ENCODE measurements at places on chromosomes 12 and 14.

GRCh38 chr14:103169954-103170353 is 46.7 kb downstream of the TNFAIP2 start:
- DNase-seq = no peak

DNA sequence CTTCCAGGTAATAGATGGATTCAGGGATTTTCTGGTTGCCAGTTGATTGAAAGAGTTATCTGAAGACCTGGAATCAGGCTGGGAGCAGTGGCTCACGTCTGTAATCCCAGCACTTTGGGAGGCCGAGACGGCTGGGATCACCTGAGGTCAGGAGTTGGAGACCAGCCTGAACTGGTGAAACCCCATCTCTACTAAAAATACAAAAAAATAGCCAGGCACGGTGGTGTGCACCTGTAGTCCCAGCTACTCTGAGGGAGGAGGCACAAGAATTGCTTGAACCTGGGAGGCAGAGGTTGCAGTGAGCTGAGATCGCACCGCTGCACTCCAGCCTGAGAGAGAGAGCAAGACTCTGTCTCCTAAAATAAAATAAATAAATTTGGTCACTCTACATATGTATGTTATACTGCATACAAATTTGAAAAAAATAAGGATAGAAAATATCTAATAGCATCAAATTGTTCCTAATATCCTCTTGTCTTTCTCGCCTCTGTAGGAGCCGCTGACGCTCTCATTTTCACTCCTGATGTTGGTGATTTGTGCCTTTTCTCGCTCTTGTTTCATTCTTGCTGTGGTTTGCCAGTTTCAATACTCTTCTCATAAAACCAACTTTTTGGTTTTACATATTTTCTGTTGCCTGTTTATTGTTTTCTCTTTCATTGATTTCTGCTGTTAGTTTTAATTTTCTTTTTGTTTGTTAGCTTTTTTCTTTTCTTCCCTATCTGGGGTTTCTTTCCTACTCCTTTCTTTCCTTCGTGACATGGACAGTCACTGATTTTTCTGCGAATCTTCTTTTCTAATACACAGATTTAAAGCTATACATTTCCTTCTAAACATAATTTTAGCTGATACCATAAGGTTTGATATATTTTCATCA is 23.8 kb upstream of the PLD4 start:
- DNase-seq = no peak

DNA sequence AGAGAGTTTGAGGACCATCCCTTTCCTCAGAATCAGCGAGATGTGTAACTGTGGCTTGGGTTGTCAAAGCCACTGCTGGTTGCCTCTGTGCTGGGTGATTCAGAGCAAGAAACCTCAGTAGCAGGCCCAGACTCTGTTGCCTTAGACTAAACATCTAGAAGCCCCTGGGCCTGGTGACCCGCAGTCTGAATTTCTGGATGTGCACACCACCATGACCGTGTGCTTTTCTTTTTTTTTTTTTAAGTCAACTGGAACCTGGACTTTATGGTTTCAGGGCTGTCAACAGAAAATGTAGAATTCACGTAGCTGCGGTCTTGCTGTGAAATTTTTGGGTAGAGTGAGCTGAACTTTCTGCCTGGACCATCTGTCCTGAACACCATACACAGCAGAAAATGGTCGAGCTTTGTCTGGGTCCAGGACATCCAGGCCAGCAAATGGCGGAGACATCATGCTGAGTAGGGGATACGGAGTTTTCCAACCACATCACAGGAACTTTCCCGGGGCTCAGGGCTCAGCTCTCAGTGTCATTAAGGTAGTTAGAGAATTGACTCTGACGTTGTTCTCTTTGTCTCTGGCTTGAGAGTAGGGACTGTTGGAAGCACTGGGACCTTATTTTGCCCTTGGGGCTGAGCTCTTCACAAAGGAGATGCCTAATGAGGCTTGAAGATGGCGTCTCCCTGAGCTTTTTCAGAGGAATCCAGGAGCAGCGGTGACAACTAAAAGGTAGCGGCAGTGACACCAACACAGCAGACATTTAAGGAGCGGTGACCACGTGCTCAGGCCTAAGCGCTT is 23.0 kb upstream of the BATF start:
- no peak for DNase-seq

DNA sequence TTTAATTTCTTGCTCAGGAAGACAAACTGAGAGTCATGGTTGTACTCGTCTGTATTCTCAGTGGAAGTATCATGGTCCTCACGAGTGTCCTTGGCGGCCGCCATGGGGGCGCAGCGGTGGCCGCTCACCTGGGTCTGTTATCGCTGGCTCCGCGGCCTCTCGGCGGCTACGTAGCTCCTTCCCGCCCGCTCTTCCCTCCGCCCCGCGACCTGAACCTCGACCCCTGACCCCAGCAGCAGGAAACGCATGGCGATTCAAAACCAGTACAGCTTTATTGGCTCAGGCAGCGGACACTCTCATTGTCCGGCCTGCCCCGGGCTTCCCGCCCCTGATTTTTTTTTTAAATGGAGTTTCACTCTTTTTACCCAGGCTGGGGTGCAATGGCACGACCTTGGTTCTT is 80.8 kb downstream of the E2F7 start:
- no peak for DNase-seq

DNA sequence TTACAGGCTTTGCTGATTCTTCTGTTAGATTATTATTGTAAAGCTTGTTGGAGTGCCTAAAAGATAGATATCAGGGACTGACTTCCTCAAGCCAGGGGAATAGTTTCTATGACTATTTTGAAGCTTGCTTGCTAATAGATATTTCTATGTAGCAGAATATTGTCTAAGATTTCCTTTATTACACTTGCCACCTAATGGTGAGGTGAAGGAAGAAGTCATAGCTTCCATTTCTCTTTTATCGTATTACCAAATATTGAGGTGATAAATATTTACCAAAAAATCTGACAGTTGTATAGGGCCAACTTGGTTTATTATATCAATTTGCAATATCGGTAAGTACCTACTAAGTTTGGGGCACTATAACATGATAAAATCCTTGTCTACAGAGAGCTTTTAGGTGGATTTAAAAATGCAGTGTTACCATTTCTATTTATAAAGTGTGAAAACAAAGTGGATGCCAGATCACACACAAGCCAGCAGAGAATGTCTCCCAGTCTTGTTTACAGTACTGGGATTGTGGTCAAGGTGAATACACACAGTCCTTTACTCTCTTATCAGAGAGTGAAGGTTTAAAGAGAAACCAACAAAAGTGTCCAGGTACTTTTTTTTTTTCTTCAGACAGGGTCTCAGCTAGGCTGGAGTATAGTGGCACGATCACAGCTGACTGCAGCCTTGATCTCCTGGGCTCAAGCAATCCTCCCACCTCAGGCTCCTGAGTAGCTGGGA is 137.9 kb downstream of the IGF1 start:
- DNase-seq = no peak

DNA sequence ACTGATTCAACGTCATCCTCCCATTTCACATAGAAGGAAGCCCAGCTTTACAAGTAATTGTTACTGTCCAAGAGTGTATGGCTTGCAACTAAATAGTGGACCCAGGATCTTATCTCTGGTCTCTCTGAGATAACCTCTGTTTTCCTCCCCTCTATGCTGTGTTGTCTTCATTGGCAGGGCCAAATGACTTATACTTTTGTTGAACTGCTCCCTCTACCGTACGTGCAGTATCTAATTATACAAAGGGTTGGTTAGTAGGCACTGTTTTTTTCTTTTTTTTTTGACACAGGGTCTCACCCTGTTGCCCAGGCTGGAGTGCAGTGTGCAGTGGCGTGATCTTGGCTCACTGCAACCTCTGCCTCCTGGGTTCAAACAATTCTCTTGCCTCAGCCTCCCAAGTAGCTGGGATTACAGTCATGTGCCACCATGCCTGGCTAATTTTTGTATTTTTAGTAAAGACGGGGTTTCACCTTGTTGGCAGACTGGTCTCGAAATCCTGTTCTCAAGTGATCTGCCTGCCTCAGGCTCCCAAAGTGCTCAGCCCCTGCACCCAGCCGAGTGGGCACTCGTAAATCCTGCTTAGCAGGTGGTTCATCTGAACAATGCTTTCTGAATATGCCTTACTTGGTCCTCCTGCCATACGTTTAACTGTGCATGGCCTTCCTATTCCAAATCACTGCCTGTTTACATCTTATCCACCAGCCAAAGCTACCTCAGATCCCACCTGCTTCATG is 162.1 kb downstream of the ADCK1 start:
- DNase-seq = no peak

- no peak for DNase-seq
Observed at GRCh38 chr12:6171409-6172015, 28.7 kb upstream of the CD9 start.

DNA sequence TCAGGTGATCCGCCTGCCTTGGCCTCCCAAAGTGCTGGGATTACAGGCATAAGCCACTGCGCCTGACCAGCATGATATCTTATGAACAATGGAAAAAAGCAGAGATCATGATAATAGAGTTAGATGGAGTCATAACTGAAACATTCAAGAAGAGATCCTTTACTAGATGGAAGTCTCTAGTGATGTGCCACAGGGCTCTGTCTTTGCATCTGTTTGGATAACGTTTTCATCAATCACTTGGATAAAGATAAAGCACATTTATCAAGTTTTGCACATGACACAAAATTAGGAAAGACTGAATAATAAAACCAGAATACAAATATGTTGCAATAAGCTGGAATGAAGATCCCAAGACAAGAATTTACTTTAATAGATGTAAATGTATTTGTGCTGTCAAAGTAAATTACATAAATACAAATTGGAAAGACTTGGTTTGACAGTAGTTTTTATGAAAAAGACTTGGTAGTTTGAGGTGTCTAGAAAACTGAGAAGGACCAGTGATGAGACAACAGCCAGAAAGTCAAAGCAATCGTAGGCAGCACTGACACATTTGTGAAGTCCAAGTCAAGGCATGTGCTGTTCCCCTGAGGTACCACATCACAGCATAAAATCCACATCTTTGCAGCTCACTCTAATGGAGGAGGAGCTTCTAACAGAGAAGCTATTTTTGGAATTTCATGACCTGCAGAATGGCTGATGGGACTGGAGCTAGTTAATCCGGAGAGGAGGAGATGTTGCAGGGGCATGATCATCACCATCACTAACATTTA is 28.5 kb downstream of the GPRC5A start:
- DNase-seq = no peak

DNA sequence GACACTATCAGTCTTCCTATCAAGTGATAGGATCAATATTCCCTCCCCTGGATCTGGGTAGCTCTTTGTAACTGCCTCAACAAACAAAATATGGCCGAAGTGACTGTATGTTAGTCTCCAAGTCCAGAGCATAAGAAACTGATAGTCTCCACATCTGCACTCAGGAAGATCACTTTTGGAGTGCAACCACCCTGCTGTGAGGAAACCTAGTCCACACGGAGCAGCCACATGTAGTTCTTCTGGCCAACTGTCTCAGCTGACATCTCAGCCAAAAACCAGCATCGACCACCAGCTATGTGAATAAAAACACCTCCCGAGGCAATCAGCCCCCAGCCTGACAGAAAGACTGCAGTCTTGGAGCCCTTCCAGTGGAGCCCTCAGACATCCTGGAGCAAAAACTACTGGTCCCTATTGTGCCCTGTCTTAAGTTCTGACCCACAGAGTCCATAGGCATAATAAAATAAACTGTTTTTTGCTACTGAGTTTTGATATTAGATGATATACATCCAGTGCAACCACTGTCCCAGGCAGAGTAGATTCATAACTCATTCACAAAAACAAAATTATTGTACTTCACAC is 143.8 kb downstream of the MED13L start:
- no peak for DNase-seq

- no peak for DNase-seq
Observed at GRCh38 chr12:19410211-19410610, 29.1 kb upstream of the AEBP2 start.

DNA sequence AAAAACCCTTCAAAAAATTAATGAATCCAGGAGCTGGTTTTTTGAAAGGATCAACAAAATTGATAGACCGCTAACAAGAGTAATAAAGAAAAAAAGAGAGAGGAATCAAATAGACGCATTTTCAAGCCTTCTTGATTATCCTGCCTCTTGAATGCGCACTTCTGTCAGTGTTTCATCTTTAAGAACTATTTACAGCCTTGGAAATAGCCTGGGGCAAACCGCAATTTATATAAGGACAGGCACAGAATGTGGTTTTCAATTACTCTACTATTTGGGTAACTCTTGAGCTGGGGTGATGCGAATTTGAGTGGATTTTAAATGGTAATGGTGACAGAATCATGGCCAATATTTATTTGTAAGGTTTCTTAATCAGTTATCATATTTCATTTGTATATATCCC is 179.1 kb upstream of the OTX2 start:
- DNase-seq = no peak

GRCh38 chr12:93572712-93573551 is 457 bp downstream of the SOCS2 start:
- DNase-seq = peak; percentile 75

DNA sequence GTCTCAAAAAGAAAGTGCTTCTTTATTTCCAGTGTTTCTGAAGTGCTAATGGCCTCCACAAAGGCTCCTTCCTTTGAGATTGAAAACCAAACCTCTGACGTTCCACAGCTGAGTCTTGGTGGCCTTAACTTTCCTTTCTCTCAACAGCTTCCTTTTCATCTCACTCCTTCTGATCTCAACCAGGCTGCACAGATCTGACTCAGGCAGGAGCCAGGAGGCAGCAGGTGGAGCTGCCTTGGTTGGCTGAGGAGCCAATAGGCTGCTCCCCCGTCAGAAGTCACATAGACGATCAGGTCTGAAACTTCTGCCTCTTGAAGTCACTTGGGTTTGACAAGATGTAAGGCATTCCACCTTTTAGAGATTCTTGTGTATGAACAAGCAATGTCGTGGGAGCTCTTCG is 9.1 kb upstream of the KCNA5 start:
- DNase-seq = no peak

- no peak for DNase-seq
Observed at GRCh38 chr12:5442251-5443006, 10.5 kb downstream of the NTF3 start.

- DNase-seq = no peak
Observed at GRCh38 chr12:25825446-25825845, 133.0 kb upstream of the RASSF8 start.

DNA sequence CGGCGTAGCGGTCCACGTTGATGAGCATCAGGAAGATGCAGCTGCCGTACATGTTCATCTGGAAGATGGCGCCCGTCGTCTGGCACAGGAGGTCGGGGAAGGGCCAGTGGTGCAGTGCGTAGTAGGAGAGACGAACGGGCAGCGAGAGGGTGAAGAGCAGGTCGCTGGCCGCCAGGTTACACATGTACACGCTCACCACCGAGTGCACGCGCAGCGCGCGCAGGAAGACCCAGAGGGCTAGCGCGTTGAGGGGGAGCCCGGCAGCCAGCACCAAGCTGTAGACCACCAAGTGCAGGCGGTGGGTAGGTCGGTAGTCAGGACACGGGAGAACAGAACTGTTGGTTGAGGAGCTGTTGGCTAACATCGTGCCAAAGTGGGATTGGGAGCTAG is 13.7 kb upstream of the CHD4 start:
- no peak for DNase-seq

DNA sequence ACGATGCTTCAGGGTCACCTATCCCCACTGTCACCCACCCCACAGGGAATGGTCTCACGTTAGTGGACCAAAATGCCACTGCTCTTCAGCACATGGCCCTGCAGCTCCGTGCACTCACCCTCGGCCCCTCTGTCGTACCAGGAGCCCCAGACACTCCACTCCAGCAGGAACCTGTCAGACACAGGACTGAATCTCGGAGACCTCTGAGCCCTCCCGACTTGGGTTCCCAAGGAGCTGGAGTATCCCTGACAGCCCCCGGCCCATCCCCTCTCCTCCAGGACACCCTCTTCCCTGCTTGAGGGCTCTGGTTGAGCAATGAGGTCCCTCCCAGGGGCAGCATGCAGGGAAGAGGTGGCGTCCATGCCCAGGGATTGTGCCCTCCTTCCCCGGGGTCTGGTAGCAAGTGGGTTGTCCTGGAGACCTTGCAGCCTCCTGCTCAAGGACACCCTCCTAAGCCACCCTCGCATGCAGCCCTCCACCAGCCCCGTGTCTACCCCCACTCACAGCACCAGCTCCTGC is 20.4 kb upstream of the LRTM2 start:
- no peak for DNase-seq
